NCI-H460 (cell line): ENCODE measurements at places on chromosomes 5 and 9. TPM values are rescaled to one million over a fixed set of nuclear protein-coding genes. Genes with fewer than 3 reads are reported as not detected.

GRCh38 chr5:163595932-163596607, 90.7 kb downstream of the MAT2B start:
- DNase-seq, result no peak

- no peak for DNase-seq
These were observed 78.5 kb downstream of the FOXD1 start for GRCh38 chr5:73370095-73370494.

- DNase-seq, result no peak
These were observed 53.4 kb downstream of the PTCH1 start for GRCh38 chr9:95463148-95464060.

DNA sequence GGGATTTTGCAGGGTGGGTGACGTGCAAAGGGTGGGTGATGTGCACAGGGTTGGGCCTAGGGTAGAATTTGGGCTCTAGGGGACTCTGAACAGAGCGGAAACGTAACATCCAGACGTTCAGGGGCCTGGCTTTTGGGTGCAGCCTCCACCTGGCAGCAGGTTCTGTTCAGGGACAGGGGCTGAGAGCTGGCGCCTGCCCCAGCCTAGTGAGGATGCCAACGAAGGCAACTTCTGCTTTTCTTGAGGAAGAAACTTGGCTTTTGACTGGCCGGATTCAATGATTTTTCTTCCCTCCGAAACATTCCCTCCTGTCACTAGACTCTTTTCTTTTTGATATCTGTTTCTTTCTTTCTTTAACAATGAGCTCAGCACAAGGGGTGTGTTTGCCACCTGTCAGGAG, 38.6 kb upstream of the SLC6A19 start:
- no peak for DNase-seq

- DNase-seq, result no peak
These were observed 561.1 kb downstream of the EBF1 start for GRCh38 chr5:158538506-158539074.

GRCh38 chr5:35963381-35963843, 25.0 kb upstream of the CAPSL start:
- peak; percentile 2 for DNase-seq

GRCh38 chr9:70679845-70680244, 265.4 kb upstream of the KLF9 start:
- no peak for DNase-seq

DNA sequence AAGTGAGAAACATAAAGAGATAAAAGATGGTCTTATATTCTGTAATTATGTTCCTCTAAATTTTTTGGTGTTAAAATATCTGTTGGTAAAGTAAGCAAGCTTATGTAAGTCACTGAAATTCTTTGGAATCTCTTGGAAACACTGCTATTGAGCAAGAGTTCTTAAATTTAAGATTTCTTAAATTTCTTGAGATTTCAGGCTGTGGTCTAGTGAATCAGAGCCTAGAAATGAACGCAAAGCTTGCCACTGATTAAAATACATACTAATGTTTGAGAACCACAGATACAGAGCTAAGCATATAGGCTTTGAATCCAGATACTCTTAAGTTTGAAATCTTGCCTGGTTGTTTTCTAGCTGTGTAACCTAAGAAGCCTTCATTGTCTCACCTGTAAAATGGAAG, 133.4 kb downstream of the TRPM3 start:
- no peak for DNase-seq

DNA sequence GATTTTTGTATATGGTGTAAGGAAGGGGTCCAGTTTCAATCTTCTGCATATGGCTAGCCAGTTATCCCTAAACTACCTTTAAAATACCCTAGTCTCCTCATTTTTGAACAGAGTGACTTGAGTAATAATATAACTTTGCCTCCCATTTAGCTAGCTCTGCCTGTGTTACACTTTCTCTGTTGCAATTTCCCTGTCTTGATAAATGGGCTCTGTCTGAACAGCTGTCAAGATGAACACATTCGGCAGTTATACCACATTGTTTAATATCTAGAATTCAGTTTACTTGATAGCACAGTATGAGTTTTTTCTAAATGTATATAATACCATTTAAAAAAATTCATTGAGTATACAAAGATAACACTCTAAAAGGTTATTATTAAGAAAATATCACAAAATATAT, 562.9 kb upstream of the FTMT start:
- DNase-seq, result no peak

GRCh38 chr9:13351778-13352386, 72.4 kb upstream of the MPDZ start:
- peak; percentile 30 for DNase-seq

DNA sequence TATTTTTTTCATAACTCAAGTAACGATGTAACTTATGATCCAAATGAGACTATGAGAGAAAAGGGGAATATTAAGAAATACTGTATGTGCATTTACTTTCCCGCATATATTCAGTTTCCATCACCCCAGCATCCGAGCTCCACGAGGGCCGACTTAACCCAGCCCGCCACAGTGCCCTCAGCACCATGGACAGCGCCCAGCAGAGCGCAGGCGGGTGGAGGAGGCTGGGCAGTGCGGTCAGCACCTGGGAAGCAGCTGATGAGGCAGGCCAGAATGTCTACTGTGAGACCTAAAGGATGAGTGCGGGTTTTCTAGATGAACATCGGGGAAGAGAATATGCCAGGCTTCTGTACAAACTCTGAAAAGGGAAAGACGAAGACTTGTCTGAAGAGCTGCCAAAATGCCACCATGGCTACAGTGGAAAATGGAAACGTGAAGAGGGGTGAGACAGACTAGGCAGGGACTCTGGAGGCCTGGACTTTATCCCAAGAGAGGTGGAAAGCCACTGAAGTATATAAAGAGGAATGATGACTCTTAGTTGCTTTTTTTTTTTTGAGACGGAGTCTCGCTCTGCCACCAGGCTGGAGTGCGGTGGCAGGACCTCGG, 34.5 kb upstream of the MED27 start:
- DNase-seq, result peak; percentile 54

DNA sequence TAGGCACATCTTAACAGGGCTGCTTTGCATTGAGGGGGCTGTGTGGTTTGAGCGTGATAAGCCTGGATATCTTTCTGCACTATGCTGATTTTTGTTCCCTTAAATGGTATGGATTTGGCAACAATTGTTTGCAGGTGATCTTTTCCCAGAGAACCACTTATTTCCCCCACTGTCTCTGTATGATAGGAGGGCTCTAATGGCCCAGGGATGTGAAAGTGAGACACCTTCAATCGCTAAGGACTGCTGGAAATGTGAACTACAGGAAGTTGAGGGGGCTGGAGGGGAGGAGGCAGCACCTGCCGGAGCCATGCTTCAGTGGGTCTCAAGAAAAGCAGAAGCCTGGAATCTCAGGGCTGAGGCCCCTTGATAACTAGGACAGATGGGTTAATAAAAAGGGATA, 29.4 kb downstream of the SYK start:
- no peak for DNase-seq

- DNase-seq, result no peak
These were observed 525.9 kb downstream of the EBF1 start for GRCh38 chr5:158573829-158574228.

GRCh38 chr9:92738661-92739081, 26.0 kb downstream of the BICD2 start:
- no peak for DNase-seq

GRCh38 chr9:107999890-108000289, 510.3 kb upstream of the KLF4 start:
- DNase-seq, result no peak

DNA sequence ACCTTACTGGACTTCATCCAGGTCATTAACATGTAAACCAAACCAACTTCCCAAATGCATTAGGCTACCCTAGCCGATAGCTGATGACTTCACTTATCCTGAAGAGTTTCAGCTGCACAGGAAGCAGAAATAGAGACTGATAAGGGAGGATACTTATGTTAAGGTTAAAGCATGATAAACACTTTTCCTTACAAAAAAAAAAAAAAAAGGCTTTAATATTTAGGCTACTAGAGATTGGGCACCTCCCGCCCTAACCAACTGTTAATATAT, 1.6 kb upstream of the MEF2C start:
- DNase-seq, result no peak

GRCh38 chr5:129631961-129632360, 115.9 kb upstream of the MINAR2 start:
- no peak for DNase-seq

GRCh38 chr9:135925496-135926133, 18.3 kb upstream of the CAMSAP1 start:
- DNase-seq, result no peak

GRCh38 chr5:125926172-125926571, 497.0 kb upstream of the GRAMD2B start:
- no peak for DNase-seq

GRCh38 chr9:27337833-27338526, 41.0 kb upstream of the EQTN start:
- DNase-seq, result no peak

DNA sequence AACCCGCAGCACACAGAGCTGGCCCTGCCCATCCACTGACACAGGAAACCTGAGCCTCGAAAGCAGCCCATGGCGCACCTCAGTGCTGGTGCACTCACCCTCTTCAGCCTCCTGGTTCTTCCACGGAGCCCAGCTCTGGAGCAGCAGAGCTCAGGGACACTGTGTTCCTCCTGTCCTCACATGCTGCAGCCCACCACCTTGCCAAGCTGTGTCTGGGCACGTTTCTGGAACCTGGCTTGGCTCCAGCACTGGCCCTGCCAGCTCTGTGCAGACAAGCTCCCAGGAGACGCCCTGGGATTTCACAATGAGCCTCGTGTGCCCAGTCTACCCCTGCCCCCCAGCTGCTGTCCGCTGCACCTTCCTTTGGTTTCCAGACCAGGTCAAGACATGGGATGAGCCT, 119.5 kb downstream of the SYK start:
- DNase-seq, result no peak

DNA sequence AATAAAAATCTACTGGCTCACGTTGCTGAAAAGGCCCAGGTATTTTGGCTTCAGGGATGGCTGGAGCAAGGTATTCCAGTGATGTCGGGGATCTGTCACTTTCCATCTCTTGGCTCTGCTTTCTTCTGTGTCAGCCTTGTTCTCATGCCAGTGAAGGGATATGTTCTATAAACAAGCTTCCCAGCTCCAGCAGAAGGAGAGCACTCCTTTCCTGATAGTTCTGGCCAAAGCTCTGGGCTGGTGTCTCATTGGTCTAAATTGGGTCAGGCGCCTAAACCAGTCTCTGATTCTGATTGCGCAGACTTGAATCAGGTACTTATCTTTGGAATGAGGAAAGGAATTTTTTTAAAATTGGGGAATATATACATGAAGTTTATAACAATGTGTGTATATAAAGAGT, 5.1 kb downstream of the SNX30 start:
- no peak for DNase-seq

DNA sequence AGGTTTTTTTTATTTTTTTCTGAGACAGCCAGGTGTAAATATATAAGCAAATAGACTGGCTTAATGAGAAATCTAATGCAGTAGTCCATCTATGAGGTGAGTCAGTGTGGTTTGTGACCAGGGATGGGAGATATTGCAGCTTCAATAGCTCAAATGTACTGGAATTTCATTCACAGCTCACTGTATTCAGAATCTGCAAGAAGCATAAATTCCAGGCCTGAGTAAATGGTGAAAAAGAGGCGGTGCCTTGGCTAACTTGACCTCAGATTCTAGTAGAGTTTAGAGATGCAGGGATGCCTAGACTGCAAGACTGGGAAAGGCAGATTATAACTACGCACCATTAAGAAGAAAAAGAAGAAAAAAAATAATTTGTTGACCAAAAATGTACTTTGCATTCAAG, 151.9 kb upstream of the SMC2 start:
- DNase-seq, result no peak

- DNase-seq, result no peak
These were observed 53.5 kb upstream of the OTULINL start for GRCh38 chr5:14528115-14528514.

DNA sequence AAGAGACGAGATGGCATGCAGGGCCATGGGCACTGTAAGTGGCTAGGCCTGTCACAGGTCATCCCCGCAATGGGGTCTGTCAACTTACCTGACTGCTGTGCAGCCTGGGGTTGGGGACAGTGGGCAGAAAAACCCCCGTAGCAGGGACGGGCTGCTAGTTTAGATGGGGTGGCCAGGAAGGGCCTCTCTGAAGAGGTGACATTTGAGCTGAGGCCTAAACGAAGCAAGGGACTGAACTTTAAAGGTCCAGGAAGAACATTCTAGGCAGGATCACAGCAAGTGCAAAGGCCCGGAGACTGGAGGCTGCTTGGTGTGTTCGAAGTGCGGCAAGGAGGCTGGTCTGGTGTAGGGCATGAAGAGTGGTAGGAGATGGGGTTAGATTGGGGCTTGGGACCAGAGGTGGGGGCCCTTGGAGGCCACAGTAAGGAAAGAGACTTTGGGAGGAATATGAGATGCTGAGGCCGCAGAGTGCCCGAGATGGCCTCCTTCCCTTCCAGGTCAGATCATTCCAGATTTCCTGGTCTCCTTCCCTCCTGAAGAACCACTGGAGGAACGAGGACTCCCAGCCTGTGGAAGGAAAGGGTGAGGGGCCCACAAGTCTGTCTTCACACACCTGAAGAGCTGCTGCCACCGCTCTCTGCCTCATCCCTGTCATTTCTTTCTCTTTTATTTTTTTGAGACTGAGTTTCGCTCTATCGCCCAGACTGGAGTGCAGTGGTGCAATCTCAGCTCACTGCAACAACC, 37.9 kb upstream of the SH3PXD2B start:
- no peak for DNase-seq

GRCh38 chr5:58437661-58438060, 22.2 kb downstream of the PLK2 start:
- DNase-seq, result no peak

DNA sequence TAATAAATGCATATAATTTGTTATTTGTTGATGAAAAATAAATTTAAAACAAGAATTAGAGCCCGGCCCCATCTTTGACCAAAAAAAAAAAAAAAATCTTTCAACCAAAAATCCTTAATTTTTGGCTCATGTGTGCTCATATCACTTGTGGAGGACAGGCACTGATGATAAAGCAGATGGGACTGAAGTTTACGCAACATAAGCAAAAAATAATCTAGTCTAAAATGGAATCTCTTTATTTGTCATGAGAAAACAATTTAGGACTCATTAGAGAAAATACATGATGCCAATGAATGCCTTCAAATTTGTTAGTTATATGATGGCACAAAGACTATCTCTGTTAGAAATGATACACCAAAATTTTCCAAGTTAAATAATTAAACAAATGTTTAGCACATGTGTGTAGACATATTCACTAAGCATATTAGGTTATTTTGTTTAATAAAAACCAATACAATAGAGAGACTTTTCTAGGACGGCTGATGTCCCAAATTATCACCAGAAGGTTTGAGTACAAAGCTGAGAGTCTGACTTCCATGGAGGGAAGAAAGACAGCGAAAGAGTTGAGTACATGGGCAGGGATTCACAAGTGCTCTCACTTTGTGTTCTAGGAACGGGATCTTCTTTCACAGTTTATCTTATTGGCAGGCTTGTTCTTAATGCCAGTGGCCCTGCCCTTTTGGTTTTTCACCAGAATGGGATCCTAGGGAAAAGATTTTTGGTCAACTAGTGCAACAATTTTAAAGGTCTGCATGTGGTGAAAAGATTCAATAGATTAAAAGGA, 621.4 kb downstream of the RAB3C start:
- no peak for DNase-seq

Gene TTC23L
- 0.12 TPM in 1 of 2 replicates, not detected in the other for total RNA-seq

Gene LCNL1
- total RNA-seq, result not detected in 2 replicates

Gene BRINP1
- 0.30 TPM in 1 of 2 replicates, not detected in the other for total RNA-seq

Gene FBXW2
- total RNA-seq, result 34.4 and 40.2 TPM in 2 replicates

Gene TMEM174
- not detected in 2 replicates for total RNA-seq

Gene STPG3
- not detected in 2 replicates for total RNA-seq

Gene PPWD1
- 27.6 and 48.5 TPM in 2 replicates for total RNA-seq

Gene ANKRD31
- 0.14 and 0.17 TPM in 2 replicates for total RNA-seq

Gene FBN2
- total RNA-seq, result 29.7 and 29.8 TPM in 2 replicates

Gene ADGRV1
- 1.8 TPM in 2 replicates for total RNA-seq

Gene KIF20A
- 35.2 and 40.3 TPM in 2 replicates for total RNA-seq

Gene RANBP17
- total RNA-seq, result 11.7 and 11.9 TPM in 2 replicates

Gene F12
- total RNA-seq, result 10.9 and 12.8 TPM in 2 replicates

Gene SPINK7
- not detected in 2 replicates for total RNA-seq

Gene TSLP
- total RNA-seq, result 1.4 and 3.3 TPM in 2 replicates
